ENCODE measurements at places on chromosomes 16 and 17.
A peak's percentile ranks its signal among the peaks of the same experiment; 100 is the strongest.

DNA sequence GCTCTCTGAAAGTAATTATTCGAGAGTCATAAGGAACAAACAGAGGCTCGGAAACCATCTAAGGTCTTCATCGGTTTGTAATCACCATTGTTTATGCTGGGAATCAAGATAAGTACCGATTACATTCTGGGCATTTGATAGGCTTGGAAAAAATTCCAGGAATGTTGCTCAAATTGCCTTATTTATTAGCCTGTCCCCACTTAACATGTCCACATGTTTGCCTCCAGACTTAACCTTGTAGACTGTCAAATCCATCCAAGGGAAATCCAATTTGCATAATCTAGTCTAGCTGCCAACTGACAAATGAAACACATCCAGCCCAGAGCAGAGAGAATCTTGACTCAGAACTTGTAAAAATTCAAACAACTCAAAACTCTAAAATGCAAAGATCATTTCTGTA, 51.3 kb upstream of the TMC5 start:
- no peaks in the 10 kb centered on the region for H3K4me1 ChIP-seq

DNA sequence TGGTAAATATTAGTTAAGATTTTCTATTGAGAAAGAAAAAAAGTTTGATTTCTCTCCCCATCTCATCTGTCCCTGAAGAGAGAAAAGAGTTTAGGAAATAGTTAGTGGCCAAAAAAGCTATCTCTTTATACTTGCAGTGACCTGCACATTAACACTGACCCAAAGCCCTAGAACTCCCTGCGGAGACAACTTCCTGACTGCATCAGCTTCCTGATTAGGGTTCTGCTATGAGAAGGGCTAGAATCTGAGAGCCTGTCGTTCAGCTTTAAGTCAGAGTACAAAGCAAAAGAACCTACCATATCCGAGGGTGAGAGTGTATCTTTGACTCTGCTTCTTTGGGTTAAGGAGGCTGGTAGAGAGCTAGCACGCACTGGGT, 24.7 kb downstream of the LIMD2 start:
- peaks cover 37% of the 10 kb centered on the region for H3K4me1 ChIP-seq
- H3K36me3 ChIP-seq = peaks cover 23% of the 10 kb centered on the region
- peak; percentile 35 for DNase-seq
- H3K4me3 ChIP-seq = no peak overlapping the region
- H3K27me3 ChIP-seq = no peaks in the 10 kb centered on the region

DNA sequence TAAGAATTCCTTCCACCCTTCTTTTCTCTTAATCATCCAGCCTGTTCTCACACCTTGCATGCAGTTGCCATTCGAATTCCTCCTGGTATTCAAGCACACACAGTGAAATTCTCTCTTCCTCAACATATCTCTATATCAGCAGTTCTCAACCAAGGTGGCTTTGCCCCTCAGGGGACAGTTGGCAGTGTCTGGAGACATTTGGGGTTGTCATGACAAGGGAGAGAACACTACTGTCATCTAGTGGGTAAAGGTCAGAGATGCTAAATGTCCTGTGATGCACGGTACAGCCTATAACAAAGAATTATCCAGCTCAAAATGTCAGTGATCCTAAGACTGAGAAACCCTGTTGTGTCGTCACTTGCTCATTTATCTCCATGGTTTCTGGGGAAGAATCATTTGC, 94.8 kb upstream of the CPHXL start:
- H3K27ac ChIP-seq = no peak overlapping the region
- no peaks in the 10 kb centered on the region for H3K4me1 ChIP-seq
- no peaks in the 10 kb centered on the region for H3K27me3 ChIP-seq
- DNase-seq = no peak

DNA sequence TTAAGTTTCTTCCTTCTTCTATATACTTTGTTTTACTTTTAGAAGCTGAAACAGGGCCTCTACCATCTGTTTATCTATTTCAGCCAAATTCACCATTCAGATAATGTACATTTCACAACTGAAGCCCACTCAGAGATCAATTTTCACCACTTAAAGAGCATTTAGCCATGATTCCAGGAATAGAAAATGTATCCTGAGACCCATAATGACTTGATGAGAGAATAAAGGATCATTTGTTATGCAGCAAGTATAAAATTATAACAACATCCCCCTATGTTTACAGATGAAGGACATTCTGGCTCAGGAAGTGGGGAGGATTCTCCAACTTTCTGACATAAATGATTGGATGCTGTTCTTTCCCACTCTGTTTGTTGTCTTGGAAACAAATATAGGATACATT, 962.1 kb upstream of the EEF2KMT start:
- no peaks in the 10 kb centered on the region for H3K36me3 ChIP-seq
- H3K4me1 ChIP-seq = no peaks in the 10 kb centered on the region
- no peak overlapping the region for H3K27ac ChIP-seq
- DNase-seq = no peak
- H3K27me3 ChIP-seq = no peaks in the 10 kb centered on the region

DNA sequence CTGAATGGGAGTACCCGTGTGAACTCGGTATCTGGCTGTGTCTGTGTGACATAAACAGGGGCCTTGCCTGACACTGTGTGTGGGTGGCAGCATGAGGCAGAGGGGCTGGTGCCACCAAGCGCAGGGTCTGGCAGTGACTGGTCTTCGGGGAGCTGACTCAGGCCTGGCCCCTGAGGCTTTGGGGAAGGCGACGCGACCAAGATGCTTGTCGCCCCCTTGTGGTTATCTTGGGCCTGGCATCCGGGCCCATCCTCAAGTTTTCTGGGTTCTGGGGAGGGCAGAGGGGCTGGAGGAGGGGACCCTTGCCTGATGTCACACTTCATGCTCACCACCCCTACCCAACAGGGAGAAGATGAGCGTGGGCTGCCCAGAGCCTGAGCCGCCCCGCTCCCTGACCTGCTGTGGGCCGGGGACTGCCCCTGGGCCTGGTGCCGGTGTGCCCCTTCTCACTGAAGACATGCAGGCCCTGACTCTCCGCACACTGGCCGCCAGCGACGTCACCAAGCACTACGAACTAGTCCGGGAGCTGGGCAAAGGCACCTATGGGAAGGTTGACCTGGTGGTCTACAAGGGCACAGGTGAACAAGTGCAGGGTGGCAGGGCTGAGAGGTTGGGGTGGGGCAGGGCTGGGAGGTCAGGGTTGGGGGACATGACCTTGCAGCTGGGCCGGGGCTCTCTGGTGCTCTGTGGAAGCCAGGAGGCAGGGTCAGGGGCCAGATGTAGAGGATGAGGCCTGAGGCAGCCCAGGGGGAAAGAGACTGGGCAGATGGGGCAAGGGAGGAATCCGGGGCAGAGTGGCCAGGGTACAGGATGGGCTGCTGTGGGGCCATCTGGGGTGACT, 24.9 kb downstream of the SBK1 start:
- H3K4me1 ChIP-seq = no peaks in the 10 kb centered on the region
- no peak overlapping the region for H3K27ac ChIP-seq
- H3K27me3 ChIP-seq = no peaks in the 10 kb centered on the region

GRCh38 chr17:58271216-58271931, 9.4 kb downstream of the MPO start:
- peaks cover 26% of the 10 kb centered on the region for H3K27me3 ChIP-seq
- no peaks in the 10 kb centered on the region for H3K4me1 ChIP-seq
- no peaks in the 10 kb centered on the region for H3K36me3 ChIP-seq
- no peak overlapping the region for H3K27ac ChIP-seq
- H3K4me3 ChIP-seq = no peak overlapping the region
- peak; percentile 11 for DNase-seq

DNA sequence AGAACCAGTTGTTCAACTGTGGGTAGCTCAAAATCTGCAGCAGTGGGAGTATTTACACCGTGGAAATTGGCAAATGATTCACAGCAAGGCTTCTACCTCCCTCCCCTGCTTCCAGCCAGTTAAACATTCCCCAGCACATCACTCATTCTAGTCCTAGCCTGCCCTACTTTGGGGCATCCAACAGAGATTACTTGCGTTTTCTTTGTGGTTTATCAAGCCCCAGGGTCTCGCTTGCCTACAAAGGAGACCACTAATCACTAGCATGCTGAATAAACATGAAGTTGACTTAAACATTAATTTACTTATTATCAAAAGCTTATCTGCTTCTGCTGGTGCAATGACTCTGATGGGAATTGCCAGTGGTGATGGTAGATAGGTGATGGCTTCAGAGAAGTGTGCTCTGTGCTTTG, 94.5 kb downstream of the MARF1 start:
- no peaks in the 10 kb centered on the region for H3K4me1 ChIP-seq
- no peaks in the 10 kb centered on the region for H3K27me3 ChIP-seq
- H3K36me3 ChIP-seq = no peaks in the 10 kb centered on the region
- no peak for DNase-seq

DNA sequence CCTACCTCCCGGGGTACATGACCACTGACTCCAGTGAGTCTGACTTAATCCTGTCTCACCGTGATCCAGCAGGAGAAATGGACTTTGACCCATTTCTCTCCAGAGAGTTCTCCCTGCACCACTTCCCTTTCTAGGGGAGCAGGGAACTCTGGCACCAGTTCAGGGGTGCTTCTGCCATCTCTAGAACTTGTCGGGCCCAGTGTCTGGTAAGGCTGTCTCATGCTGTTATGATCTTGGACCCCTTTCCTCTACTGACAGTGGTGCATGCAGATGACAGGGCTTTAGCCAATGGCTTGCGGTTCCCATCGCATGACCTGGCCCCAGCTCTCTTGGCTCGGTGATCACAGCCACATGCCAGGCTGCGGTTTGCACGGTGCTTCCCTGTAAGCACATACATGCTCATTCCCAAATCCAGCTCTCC, 62.0 kb downstream of the SLC39A11 start:
- no peak overlapping the region for H3K27ac ChIP-seq
- no peaks in the 10 kb centered on the region for H3K36me3 ChIP-seq
- H3K4me1 ChIP-seq = peaks cover 15% of the 10 kb centered on the region
- no peaks in the 10 kb centered on the region for H3K27me3 ChIP-seq

DNA sequence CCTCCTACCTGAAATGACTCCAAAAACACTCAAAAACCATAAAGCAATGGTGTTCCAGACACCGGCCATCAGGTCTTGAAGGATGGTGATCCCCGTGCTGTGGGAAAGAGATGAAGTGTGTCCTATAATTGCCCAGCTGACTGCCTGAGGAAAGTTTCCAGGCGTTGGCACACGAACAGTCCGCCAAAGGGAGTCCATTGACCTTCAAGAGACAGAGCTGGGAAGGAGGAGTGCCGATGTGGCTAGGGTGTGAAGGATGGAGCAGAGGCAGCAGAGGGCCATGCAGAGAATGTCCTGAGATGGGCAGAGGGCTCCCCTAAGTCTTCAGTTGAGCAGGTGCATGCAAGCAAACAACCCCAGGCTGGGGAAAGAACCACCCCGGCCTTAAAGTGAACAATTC, 11.9 kb upstream of the NUBP1 start:
- no peak overlapping the region for H3K27ac ChIP-seq
- H3K4me3 ChIP-seq = no peak overlapping the region
- peaks cover 8% of the 10 kb centered on the region for H3K4me1 ChIP-seq

GRCh38 chr17:8186787-8187516, 3.0 kb downstream of the BORCS6 start:
- peak overlapping the region; percentile 79 for H3K27ac ChIP-seq
- no peaks in the 10 kb centered on the region for H3K36me3 ChIP-seq
- peak; percentile 71 for DNase-seq
- H3K4me3 ChIP-seq = peak overlapping the region; percentile 94

DNA sequence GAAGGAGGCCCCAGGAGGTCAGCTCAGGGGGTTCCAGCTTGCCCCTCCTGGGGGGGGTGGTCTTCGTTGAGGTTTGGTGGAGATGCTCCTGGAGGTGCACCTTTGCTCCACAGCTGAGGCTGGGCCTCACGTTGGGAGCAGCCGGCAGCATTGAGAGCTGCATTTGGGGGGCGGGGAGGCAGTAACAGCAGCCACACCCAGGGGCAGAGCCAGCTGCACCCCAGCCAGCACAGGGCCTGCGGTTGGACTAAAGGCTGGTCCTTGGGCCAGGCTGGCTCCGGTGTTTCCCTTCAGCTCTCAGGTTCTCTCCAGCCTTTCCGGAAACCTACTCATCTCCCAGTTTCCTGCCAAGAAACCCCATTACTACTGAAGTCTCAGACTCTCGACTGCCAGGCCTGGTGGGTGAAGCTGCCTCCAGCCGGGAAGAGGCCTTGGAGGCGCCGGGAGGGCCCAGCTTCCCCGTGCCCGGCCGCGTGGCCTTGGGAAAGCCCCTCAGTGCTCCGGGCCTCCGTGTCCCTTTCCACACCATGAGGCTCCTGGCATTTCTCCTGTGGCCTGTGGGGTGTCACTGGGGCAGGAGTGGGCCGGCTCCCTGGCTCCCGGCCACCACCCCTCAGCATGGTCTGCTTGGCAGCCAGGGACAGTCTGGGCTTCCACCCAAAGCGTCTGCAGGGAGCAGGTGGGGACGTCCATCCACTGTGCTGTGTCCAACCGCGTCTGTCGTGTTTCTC, 14.0 kb upstream of the BAIAP2 start:
- peaks cover 15% of the 10 kb centered on the region for H3K27me3 ChIP-seq
- H3K4me1 ChIP-seq = no peaks in the 10 kb centered on the region
- H3K4me3 ChIP-seq = no peak overlapping the region
- no peaks in the 10 kb centered on the region for H3K36me3 ChIP-seq

DNA sequence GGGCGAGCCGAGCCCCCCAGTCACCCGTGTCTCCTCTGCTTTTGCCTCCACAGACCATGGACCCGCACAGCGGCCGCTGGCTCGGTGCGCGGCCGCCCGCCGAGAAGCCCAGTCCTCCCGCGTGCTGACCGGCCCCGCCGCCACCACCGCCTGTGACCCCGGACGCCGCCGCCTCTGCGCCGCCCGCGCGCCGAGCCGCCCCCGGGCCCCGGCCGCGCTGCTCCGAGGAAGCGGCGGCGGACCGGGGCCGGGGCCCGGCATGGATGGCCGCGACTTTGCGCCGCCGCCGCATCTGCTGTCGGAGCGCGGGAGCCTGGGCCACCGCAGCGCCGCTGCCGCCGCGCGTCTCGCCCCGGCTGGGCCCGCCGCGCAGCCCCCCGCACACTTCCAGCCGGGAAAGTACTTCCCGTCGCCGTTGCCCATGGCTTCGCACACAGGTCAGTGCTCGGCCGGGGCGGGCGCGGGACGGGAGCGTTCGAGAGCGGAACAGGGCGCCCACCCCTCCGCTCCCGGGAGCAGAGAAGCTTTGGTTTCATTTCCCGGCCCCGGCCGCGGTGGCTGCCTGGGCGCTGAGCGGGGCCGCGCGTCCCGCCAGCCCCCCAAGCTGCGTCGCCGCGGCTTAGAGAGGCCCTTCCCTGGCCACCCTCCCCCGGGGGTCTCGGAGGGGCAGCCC, 4.4 kb downstream of the BAHCC1 start:
- H3K4me1 ChIP-seq = peaks cover 48% of the 10 kb centered on the region
- peak; percentile 82 for DNase-seq
- no peaks in the 10 kb centered on the region for H3K27me3 ChIP-seq
- H3K27ac ChIP-seq = peak overlapping the region; percentile 64
- H3K36me3 ChIP-seq = no peaks in the 10 kb centered on the region

DNA sequence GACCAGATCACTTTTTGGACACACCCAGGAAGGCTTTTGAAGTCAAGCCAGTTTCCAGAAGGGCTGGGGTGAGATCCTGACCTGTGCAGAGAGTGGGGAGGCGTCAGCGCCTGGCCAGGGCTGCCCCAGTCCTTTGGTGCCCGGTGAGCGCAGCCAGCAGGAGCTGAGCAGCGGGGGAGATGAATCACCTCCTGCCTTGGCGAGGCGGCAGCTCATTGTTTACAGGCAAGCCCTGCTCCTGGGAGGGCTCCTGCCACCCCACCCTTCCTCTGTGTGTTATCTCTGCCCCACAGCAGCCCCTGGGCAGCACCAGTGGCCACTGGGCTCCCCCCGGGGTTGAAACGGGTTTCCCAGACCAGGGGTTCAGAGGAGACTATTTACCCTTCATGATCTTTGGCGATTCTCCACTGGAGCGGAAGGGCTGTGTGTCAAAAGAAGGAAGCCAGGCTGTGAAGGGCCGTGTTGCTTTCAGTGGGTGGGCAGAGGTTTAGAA, 14.1 kb upstream of the ITGB4 start:
- no peak overlapping the region for H3K4me3 ChIP-seq
- H3K27me3 ChIP-seq = no peaks in the 10 kb centered on the region
- no peaks in the 10 kb centered on the region for H3K4me1 ChIP-seq
- peaks cover 64% of the 10 kb centered on the region for H3K36me3 ChIP-seq
- H3K27ac ChIP-seq = no peak overlapping the region

GRCh38 chr17:50866950-50867362, 802 bp upstream of the TOB1 start:
- peak; percentile 56 for DNase-seq
- H3K36me3 ChIP-seq = peaks cover 14% of the 10 kb centered on the region
- H3K27me3 ChIP-seq = no peaks in the 10 kb centered on the region
- peaks cover 38% of the 10 kb centered on the region for H3K4me1 ChIP-seq

All from SK-N-SH (cell line).